ENCODE measurements at places on chromosomes 4 and X. TPM values are rescaled to one million over a fixed set of nuclear protein-coding genes. Genes with fewer than 3 reads are reported as not detected.

Gene OTUD5
- 56.2 TPM for total RNA-seq

DNA sequence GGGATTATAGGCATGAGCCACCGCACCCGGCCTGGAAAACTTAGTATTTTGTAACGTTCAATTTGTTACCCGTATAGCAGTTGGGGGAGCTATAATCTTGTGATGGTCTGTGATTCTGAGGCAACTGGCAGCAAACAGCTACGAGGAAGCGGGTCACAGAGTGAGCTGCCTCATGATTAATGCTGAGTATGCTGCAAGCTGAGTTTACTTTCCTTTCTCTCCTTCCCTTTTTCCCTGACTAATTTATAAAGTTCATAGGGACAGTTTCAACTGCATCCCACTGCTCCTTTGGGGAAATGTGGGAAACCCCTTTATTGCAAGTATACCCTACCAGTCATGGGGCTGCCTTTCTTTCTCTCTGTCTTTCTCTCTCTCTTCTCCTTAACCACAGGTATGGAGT lies 17.7 kb upstream of the ELOVL6 start:
- no peak for DNase-seq

DNA sequence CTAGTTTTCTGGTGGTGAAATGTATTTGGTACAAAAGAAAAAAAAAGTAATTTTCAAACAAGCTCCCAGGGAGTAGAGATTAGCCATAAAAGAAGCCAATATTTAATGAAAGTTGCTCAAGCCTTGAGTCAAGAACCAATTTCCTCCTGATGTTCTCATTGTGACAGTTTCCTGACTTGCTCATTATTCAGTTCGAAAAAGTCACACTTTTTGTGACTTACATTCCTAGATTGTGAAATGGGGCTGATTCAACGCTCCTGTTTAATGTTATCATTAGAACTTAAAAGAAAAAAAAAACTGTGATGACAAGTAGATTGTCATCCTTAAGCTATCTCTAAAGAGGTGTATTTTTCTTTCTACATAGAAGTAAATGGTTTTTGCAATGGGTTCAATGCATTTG lies 122.6 kb upstream of the BMPR1B start:
- no peak for DNase-seq

Gene ZNF827
- total RNA-seq, result 22.6 TPM

- no peak for DNase-seq
Measured at GRCh38 chr4:153166716-153167501, 37.3 kb upstream of the TRIM2 start.

- no peak for DNase-seq
Measured at GRCh38 chr4:40858962-40859361, 109.2 kb downstream of the NSUN7 start.

DNA sequence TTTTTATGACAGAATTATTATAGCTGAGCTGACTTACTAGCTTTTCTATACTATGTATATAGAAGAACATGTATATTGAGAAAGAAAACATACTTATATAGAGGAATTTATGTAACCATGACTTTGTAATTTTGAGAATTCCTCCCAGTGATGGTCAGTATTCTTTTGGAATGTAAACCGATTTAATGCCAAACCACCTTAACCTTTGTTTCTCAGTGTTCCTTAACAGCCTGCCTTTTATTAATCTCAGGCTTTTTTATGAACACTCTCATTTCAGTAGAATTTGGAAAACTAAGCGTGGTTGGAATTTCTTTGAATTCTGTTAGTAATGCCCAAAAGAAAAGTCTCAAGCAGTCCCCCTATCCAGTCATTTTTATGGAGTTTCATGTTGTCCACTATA lies 47.0 kb downstream of the MOSPD2 start:
- DNase-seq, result no peak

- DNase-seq, result no peak
Measured at GRCh38 chr4:73451404-73451803, 15.4 kb downstream of the AFP start.
